Stimulated activated CD8-positive, alpha-beta memory T cell treated with anti-CD3 and anti-CD28 coated beads, Interleukin-7, amount 100 ng/mL, for 1 hour (primary cell): ENCODE measurements at places on chromosomes 11 and 22.

DNA sequence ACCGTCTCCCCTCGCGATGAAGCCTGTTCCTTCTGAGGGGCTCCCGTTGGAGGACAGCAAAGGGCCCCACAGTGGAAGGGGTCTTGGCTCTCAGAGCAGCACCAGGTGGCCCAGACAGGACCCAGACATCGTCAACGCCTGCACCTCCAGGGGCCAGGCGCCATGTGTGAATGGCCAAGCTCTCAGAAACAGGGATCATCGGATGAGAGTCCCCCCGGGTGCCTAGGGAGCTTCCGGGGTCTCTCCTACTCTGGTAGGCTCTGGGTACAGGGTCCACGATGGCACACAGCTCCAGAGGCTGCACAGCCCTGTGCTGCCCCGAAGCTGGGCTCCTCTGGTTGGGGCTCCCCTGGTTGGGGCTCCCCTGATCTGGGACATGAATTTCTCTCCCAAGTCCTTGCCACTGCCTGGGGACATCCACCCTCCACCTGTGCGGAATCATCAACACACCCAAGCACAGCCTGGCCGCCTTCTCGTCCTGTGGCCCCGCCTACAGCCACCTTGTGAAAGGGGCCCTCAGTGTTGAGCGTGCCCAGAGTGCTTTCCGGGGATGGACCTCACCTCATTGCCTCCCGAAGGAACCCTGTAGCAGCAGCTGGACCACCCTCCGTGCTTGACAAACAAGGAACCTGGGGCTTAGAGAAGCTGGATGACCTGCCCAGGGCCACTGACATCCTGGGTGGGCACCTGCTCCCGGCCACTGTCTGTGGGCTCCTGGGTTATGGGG is 929.0 kb downstream of the BRD1 start:
- no peak for DNase-seq

- no peak for DNase-seq
Measured at GRCh38 chr22:37462983-37463382, 23.2 kb downstream of the MFNG start.

DNA sequence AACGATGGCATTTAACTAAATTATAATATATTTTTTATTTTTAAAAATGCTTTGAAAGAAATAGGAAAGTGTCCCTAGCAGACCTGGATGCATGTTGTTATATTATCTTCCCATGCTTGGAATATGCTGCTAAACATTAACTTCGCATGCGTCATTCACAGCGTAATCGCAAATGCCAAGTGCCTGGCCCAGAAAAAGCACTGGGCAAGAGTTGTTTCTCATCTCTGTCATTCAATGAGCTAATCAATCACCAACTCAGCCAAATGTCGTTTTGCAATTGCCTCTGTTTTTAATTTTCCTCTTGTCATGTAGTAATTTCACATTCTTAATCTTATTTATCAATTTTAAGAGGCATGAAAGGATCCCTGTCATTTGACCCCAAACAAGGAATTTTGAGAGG is 1421.9 kb downstream of the BRD1 start:
- DNase-seq = no peak

DNA sequence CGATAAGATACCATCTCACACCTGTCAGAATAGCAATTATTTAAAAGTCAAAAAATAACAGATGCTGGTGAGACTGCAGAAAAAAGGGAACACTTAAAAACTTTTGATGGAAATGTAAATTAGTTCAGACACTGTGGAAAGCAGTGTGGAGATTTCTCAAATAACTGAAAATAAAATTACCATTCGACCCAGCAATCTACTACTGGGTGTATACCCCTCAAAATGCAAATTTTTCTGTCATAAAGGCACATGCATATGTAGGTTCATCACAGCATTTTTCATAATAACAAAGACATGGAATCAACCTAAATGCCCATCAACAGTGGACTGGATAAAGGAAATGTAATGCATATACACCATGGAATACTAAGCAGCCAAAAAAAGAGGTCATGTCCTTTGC is 10.5 kb downstream of the SLC22A9 start:
- no peak for DNase-seq

GRCh38 chr22:44389926-44390612 is 77.3 kb upstream of the SHISAL1 start:
- no peak for DNase-seq

DNA sequence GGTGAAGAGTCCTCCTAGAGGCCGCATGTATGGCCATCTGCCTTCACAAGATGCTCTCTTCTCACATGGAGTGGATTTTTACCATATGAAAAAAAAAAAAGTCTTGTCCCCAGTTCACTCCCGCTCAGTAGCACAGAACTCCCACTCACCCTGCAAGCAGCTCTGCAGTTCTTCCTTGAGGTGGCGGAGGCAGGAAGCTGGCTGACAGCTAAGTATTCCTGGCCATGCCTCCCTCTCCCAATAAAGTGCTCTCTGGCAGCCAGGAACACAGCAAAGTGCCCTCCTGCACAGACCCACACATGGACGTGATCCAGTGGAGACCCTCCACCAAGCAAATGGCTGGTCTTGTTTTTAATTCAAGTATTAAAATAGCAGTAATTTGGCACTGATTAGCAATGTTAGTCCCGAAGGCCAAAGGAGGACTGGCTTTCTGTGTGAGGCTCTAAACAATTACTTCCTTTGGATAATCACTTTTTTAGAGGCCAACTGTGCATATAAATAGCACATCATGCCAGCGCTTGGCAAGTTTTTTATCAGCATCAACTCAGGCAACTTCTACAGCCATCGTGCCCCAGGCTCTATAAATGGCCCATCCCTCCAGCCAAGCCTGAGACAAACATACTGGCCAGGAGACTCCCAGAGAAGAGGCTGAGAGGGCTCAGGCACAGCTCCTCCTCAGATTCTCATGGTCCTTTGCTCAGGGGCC is 413.6 kb downstream of the OPCML start:
- DNase-seq = no peak

- DNase-seq = no peak
Measured at GRCh38 chr11:70944141-70944540, 308.2 kb downstream of the SHANK2 start.

DNA sequence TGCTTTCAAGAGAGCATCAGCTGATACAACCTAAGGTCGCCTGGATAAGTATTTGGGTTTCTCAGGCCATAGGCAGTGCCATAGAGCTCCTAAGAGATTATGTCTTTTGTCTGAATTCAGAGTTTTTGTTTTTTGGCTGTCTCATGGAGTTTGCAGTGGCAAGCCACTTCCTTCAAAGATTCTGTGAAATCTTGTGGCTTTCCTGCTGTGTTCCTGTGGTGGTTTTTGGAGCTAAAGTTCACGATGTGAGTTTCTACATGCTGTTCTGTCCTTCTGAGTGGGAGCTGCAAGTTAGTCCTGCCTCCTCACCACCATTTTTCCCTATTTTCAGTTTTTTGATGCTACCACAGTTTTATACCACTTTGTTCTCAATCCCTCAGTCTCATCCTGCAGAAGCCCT is 111.4 kb downstream of the COMMD9 start:
- DNase-seq = no peak

- DNase-seq = no peak
Measured at GRCh38 chr11:86917589-86917988, 37.6 kb downstream of the FZD4 start.

GRCh38 chr11:46671958-46672315 is 28.5 kb downstream of the ARHGAP1 start:
- DNase-seq = no peak

GRCh38 chr11:75520688-75521087 is 5.1 kb downstream of the GDPD5 start:
- DNase-seq = no peak

GRCh38 chr22:30568137-30568805 is 6.2 kb downstream of the GAL3ST1 start:
- no peak for DNase-seq

- no peak for DNase-seq
Measured at GRCh38 chr11:117199053-117199915, at the start of gene TAGLN. Gene TAGLN, plus strand, starts transcription at chr11:117199370. Its CDS starts 3,644 bp downstream, at chr11:117203014.

DNA sequence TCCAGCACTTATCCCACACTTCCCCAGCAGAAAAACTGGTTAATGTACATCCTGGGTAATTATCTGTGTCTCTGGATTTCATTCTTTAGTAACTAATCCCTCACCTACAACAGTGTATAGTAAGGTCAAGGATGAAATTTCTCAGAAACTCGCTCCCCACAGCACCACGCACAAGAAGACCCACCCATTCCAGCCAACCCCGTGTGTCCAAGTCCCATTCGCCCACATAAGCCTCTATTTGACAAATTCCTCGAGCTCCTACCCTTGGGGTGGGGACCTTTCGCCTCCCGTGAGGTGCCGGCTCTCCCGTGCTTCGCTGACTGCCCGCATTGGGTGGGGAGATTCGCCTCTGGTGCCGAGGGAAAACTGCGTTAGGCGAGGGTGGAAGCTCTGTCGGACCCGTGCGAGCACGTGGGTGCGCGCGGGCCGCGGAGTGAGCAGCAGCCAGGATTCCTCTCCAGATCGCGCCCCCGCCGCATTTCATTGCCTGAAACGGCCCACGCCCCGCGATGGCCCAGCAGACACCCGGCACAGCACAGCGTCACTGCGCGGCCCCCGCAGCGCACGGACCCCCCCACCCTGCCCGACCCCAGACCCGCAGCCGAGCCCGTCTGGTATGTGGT is 866 bp downstream of the EXPH5 start:
- no peak for DNase-seq

DNA sequence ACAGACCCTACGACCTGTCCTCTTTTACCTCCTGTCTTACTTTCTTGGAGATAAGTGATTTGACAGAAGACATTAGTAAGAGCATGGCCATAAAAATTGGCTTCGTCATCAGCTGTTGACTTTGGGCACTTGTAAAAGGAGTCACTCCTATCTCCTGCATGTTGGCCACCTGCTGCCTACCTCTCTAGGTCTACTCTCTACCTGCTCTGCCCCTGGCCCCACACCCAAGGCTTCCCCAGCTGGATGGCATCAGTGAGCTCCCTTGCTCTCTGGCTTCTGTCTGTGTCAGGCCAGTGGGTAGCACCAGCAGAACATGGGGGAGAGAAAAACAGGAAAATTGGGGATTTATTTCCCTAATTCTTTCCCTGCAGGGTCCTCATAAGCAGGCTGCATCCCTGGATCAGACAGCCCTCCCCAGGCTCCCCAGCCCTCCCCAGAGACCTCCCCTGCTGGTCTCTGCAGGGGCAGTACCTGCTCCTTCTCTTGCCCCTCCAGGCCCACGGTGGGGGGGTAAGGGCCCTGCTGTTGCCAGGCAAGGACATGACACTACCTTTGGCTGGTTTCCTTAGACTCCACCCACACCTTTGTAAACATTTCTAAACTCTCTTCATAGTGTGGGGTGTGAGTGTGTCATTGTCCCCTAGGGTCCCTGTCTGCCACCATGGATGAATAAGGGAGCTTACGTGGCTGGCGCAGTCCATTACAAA is 157.0 kb upstream of the NECTIN1 start:
- no peak for DNase-seq

DNA sequence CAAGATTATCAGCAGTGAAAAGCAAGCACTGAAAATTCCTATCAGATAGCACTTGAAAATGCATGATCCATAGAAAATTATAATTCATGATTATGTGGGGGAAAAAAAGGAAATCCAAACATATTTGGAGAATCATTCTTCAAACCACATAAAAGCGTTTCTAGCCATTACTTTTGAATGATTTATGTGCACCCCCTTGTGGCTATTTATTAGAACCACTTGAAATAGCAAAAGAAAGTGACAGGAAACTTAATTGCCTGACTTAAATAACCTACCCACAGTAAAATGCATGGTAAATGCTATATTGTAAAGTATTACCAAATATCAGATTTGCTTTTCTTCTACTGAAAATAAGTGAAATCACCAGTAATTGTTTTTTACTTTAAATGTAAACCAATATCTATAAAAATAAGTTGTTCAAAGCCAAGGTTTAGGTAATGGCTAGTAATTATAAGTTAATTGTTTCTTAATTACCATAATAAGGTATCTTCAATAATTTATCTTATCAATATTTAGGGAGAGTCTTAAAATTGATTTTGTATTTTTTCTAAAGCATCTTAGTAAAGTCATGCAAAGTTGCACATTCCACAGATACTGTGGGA is 168.5 kb downstream of the ARHGAP42 start:
- DNase-seq = no peak

- DNase-seq = no peak
Measured at GRCh38 chr22:39979458-39979857, 15.3 kb upstream of the FAM83F start.

DNA sequence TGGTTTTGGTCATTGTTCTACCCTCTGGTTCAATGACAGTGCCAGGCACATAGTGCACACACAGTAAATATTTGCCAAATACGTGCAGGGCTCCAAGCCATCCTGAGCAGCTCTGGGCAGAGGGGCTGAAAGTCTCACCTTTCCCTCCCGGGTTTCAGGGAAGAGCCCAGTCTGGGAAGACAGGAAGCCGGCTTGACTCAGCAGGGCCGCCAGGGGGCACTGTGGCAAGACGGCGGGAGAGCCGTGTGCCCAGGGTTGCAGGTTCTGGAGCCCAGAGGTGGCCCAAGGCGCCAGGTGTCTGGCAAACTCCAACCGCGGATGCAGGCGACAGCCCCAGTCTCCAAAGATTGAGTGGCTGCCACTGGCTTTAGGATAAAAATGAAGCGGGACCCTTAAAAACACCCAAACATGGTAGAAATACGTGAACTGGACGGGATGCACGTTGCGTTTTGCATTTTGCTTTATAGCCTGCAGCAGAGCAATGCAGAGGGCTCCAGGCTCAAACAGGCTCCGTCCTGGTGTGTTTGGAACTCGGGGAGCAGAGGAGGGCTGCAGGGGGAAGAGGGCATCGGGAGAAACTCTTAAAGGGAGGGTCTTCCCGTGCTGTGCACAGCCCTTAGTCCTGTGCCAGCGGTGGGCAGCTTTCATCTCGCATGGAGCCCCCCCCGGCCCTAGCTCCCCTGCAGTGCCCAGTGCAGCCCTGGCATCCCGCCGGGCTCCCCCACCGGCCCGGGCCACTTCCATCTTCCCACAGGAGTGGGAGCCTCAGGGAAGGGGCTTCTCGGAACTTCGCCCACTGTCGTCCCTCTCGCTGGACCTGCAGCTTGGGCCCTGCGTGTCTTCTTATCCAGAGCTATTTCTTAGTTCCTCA is 10.7 kb downstream of the KRTAP5-5 start:
- no peak for DNase-seq

- no peak for DNase-seq
Measured at GRCh38 chr22:18077087-18077638, 627 bp upstream of the PEX26 start.

- no peak for DNase-seq
Measured at GRCh38 chr22:35540595-35541253, at the start of gene RASD2. Gene RASD2, plus strand, starts transcription at chr22:35540831. Its CDS starts 5,979 bp downstream, at chr22:35546810.

- no peak for DNase-seq
Measured at GRCh38 chr11:111843661-111844060, 27.7 kb downstream of the ALG9 start.

- DNase-seq = no peak
Measured at GRCh38 chr11:93652679-93653078, 8.8 kb upstream of the CEP295 start.

DNA sequence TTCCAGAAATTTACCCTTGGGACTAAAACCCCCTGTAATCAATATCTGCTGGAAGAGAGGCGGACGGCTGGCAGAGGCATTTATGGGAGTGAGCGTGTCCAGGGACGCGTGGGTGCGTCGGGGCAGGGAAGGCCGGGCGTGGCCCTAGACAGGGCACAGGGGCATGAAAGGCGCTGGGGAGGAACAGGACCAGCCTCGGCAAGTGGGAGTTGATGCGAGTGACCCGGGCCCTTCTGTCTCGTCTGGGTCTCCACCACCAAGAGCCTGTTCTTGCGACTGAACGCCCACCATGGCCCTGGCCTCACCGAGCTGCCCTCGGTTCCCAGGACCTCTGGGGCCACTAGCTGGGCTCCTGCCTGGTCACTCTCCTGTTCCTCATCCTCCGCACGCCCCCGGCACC is 17.5 kb downstream of the OSBPL5 start:
- no peak for DNase-seq

GRCh38 chr11:74989260-74989638 is 516 bp downstream of the NEU3 start:
- DNase-seq = no peak
